ENCODE measurements at places on chromosomes 3 and 15.
A peak's percentile ranks its signal among the peaks of the same experiment; 100 is the strongest.

- DNase-seq = no peak
Measured at GRCh38 chr3:171251835-171252234, 208.4 kb downstream of the TNIK start.

GRCh38 chr3:16460886-16461285, 52.6 kb downstream of the RFTN1 start:
- no peak for DNase-seq

DNA sequence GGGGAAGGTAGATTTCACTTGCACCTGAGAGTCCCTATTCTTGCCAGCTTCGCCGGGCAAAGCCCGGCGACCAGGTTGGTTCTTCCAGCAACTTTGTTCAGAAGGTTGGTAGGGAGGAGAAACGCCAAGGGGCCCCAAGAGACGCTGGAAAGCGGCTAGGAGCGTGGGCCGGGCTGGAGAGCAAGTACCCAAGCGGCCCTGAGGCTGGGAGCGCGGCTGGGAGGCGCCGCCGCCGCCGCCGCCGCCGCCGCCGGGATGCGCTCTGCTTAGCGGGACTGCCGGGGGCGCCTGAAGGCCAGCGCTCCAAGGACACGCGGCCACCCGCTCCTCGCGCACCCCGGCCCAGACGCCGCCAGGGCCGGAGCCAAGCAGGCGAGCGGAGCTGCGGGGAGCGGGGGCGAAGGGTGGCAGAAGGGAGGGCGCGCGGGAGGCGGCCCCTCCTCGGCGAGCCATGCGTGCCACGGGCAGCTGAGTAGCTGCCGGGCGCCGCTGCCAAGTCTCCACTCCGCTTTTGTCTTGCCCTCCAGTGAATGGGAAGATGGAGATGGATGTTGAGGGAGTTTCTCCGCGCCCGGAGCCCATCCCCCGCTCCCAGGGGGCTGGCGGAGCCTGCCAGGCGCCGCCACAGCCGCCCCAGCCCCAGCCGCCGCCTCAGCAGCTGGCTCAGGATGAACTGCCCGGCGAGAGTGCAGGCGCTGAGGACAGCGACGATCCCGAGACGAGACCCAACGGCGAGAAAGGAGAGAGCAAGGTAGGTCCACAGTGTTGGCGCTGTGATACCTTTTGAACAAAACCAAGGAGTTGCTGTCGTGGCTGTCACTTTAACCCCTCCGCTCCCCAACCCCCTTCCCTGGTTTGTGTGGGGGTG, 227.4 kb upstream of the AZI2 start:
- DNase-seq = peak; percentile 9

DNA sequence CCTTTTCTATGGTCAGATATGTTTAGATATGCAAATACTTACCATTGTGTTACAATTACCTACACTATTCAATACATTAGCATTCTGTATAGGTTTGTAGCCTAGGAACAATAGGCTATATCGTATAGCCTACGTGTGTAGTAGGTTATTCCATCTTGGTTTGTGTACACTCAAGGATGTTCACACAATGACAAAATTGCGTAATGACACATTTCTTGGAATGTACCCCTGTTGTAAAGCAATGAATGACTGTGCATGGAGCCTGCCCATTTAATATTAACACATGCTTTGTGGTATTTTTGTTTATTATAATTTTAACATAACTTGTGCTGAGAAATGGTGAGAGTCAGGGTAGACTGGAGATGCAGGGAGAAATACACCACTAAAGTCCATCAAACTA, 154.9 kb downstream of the LEKR1 start:
- no peak for DNase-seq

- DNase-seq = no peak
Measured at GRCh38 chr15:43126356-43126755, 7.0 kb upstream of the TMEM62 start.

DNA sequence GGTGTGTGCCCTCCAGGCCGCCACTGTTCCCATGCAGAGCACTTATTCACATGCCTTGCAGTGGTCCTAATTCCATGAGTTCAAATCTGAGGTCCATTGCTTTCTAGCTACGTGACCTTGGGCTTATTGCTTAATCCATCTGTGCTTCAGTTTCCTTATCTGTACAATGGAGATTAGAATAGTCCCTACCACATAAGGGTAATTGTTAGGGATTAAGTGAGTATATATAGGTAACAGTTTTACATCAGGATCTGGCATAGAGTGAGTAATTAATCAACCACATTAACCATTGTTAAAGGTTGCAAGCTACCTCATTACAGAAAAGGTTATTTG, 7.6 kb downstream of the CPN2 start:
- no peak for DNase-seq

DNA sequence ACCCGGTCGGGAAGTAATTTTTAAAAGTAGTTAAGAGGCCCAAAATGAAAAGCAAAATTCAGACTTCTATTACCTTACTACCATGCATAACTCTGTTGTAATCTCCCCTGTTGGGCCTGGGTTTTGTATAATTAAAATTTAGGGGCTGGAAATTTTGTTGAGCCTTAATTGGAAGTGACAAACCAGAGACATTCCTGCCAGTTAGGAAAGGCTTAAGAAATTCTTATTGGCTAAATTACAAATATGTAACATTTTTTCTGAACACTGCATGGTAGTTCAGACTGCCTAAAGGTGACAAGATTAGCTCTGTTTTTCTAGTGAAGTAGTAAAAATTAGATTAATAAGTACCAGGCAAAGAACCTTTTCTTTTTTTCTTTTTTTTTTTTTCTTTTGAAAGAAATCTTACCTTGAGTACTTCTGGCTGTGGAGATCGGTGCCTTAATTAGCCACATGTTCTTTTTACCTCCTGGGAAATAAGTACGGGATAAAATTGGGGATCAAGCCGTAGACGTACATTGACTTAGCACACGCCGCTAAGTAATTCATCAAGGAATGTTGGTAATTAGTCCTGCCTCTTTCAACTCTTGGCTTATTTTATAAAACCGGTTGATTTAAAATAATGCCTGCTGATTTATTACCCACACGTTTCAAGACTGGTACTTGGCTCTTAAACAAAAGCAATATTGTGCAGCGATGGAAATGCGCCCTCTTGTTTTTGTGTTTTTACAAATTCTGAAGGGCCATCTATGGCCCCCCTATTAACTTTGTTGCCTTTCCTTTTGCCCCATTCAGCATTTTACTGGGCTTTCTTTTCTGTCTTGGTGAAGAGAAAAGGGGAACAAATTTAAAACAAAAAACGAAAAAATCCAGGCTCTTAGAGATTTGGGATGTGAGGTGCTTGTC, 111.2 kb upstream of the SAMMSON start:
- no peak for DNase-seq

DNA sequence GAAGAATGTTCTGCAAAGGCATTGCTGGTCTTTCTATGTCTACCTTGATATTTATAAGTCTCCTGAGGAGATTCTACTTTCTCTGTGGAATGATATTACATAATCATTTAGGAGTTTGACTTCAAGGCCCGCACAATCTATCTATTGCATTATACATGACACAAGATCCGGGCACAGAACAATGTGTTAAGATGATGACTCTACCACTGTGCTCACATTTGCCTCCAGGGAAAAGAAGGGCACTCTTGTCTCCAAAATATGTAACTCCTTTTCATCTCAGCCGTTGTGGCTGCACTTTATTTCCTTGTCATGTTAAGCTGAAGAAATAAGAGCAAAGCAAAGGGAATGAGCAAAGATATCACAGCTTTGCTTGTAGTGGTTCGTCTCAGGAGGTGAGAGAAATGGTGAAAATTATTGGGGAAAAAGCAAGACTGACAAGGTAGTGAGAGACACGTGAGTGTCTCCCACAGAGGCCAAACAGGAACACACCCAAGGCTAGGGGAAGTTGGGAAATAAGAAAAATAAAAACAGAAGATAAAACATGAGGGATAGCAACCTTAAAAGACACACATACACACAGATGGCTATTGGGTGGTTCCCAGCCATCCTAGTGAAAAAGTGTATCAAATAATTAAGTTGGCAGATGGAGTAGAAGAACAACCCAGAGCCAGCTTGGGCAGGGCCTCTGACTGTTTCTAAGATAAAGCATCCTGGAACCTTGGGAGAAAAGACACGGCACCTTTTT, 184.3 kb downstream of the P3H2 start:
- no peak for DNase-seq

GRCh38 chr15:65630760-65631159, 9.0 kb downstream of the SLC24A1 start:
- DNase-seq = no peak

DNA sequence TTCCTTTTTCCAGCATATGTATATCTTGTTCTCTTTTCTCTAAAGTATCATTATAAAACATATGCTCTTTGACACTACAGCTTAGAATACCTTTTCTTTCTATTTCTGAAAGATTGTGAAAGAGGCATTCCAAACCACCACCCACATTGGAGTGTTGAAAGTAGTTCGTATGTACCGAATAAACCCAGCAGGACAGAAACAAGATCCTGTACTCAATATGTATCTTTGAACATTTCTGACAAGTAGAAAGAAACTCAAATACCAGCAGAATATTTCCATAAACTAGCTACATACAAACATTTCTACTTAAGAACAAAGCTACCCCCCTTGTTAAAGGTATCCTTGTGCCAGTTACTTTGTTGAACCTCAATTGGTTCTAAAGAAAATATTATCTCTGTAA, 415.3 kb upstream of the ALCAM start:
- DNase-seq = peak; percentile 27

- peak; percentile 54 for DNase-seq
Measured at GRCh38 chr3:18440066-18440722, 15.1 kb upstream of the SATB1 start.

Measured in astrocyte (in vitro differentiated cells and primary cell).